Stimulated activated CD8-positive, alpha-beta memory T cell treated with anti-CD3 and anti-CD28 coated beads, Interleukin-4, amount 100 ng/mL, for 1 hour (primary cell): ENCODE measurements at places on chromosomes 3 and 15.

- DNase-seq, result no peak
Observed at GRCh38 chr15:20352241-20353200, 189.1 kb downstream of the GOLGA6L6 start.

DNA sequence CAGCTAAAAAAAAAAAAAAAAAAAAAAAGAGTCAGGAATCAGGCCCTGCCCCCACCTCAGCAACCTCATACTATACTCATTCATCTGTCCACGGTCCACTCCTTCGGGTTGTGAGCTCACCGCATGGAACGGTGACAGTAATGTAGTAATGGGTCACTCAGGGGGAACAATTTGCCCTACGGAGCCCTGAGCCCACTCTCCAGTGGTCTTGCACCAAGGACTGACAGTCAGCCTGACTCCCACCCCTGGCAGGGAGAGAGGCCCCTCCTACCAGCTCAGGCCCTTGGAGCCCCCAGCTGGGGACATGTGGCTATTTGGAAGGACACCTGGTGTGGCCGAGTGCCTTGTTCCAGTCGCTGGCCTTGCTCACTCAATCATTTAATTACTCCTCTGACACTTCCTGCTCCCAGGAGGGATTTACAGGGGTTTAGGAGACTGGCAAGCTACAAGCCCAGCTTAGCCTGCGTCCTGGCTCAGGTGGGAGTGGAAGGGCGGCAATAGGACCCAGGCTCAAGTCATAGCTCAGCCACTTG lies 19.9 kb upstream of the CACNA2D2 start:
- no peak for DNase-seq

DNA sequence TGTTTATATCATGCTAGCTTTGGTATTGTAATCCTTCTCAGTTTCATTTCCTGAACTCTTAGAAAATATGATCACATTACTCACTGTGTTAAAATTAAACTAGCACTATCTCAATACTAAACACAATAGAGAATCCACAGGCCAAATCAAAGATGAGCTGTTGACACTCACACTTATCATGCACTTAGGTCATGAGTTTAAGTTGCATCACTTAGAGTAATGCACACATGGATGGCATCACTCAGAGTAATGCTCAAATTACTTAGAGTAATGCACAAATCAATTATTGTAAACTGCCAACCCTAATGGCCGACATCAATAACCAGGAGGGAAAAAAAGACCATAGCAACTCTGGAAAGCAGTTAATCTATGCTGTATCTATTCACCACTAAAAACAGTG lies 40.0 kb upstream of the MCF2L2 start:
- no peak for DNase-seq

DNA sequence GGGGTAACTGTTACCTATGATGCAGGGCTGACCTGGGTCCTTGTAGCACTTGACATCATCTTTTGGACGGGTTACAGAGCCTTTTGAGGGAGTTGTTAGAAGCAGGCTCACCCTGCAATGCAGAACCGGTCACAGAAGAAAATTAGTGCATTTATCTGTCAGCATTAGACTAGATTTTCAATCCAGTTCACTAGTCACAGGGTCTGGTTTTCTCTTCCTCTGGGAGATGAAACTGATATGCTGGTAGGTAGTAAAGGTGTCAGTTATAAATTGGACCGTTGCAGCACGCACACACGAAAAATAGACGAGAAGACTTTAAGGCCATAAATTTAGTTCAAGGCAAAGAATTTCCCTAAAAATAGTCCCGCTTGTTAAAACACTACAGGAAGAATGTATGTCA lies 532.3 kb upstream of the ATP11B start:
- DNase-seq, result no peak

DNA sequence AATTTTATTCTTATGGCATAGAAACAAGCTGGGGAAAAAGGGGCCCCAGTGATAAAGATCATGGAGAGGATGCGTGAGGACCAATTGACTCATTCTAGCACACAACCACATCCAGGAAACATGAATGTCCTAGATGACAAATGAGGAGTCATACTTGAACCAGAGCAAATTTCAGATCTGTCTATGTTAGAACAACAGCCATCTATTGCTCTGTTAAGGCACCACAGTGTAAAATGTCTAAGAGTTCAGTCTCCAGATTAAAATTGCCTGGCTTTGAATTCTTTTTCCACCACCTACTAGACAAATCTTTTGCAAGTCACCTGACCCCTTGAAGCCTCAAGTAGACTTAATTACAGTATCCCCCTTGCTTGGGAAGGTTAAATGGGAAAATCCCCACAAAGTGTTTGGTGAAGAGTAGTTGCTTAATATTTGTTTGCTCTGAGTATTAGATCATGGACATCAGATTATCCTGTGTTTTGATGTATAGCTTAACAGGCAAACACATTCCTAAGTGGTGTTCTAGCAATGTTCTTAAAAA lies 258.7 kb upstream of the TGFBR2 start:
- no peak for DNase-seq

GRCh38 chr15:76994971-76995945 lies at the start of gene PSTPIP1:
Gene PSTPIP1 (plus strand): TSS chr15:76995126. CDS start chr15:76995574, 448 bp downstream.
- no peak for DNase-seq

- no peak for DNase-seq
Observed at GRCh38 chr3:69750549-69750948, 11.3 kb downstream of the MITF start.

- no peak for DNase-seq
Observed at GRCh38 chr3:198071602-198072287, 111.7 kb downstream of the LMLN start.

DNA sequence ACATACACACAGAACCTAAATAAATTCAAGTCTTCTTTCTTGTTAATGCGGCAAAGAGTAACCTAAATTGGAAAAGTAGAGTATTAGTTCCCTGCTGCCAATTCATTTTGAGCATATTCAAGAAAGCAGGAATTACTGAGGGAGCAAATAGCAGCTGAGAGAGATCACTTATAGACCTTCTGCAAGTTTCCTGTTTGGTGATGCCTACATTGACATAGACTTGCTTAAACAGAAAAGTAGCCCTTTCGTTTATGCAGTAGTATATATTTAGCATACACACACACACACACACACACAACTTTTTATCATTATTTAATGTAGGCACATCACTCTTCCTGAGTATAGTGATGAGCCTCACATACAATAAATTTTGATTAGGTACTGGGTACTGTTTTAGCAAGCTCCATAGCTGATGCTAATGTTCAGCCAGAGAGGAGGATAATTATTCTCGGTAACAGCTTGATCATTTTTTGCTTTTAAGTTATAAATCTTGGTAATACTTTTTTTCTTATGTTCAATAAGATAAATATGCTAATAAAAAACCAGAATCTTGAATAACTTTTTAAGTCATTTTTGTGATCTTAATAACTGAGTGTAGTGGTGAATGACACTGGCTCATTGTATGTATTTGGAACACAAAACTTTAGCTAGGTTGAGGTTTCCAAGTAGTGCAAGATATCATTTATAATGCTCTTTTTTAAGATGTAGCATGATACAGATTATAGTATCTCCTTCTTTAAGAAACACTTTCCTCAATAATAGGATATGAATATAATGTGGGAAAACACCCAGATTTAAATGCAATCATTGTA lies 174.7 kb downstream of the MBNL1 start:
- DNase-seq, result no peak

DNA sequence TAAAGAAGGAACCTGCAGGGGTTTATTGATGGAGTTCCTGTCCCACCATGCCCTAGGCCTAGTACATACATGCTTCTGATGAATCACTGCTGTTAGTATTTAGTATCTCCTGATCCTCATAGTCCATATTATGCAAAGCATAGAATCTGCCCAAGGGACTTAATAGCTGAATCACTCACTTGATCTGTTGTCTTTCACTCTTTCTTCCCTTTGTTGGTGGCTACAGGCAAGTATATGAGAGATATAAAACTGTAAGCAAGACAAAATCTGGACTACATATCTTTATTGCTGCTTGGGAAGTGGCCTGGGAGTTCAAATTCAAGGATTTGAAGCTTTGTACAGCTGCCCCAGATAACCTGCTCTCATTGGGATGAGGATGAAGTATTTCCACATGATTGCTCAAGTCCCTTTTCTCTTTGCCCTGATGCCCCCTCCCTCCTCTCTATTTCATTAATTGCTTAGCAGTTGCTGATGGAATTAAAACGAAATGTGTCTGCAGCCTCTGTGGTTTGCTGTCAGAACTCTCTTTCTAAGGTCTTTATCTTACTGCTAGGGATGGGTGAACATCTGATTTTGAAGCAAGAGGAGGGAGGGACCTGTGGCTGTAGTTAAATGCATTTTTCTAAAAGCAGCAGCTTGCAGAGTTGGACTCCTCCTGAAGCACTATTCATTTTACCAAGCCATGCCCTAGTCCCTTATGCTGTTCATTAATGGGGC lies 114.1 kb downstream of the ZNF609 start:
- no peak for DNase-seq

DNA sequence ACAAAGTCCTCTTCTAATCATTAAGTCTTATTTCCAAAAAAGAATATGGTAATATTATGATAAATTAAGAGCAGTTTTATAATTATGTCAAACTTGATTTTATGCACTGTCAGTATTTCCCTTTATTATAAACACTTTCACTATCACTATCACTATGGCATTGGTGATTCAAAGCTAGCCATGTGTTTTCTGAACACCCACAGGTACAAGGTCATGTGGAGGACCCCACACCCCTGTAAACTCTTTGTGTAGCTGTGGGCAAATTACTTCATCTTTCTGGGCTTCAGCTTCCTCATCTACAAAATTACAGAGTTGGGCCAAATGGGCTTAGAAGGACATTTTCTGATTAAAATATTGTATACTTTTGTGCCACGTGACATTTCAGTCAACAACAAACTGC lies 41.7 kb downstream of the FBXL22 start:
- no peak for DNase-seq

DNA sequence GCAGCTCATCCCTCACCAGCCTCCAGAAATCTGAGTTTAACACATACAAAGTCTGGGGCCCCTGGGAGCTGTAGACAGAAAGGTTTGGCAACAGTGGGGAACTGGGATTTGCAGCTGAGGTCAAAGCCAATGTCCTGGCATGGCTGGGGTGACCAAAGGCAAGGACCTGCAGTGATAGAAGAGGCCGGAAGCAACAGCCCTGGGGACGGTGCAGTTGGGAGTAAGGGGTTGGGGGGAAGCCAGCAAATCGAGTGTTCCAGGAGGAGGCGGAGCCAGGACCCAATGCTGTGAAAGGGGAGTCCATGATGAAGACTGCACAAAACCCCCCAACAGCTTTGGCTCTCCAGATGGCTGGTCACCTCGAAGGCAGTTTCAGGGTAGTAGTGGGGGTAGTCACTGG lies 74.1 kb upstream of the SPATA12 start:
- DNase-seq, result no peak

DNA sequence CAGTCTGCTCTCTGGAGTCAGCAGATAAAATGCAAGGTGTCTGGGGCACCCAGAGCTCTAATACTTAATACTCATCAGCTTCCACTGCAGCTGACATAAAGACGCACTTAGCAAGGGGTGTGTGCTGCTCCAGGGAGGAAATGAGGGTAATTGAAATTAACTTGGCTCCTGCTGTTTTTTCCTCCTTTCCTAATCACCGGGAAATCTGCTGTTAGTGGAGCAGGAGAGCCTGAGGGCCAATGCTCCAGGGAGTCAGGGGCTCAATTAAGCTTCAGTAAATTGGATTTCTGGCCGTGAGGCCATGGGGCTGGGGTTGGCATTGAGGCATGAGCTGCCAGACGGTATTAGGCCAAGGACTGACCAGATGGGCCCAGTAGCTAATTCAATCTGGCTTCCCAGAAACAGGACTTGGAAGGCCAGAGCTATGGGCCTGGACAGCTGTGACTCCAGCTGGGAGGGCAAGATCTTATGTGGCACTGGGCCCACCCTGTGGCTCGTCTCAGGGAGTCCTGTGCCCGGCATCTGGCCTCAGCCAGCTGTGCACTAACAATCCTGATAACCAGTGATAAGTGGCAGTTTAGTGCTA lies 30.7 kb upstream of the CHRNB4 start:
- DNase-seq, result no peak

GRCh38 chr3:30044515-30044914 lies 561.9 kb upstream of the TGFBR2 start:
- DNase-seq, result no peak

- DNase-seq, result no peak
Observed at GRCh38 chr15:75023872-75024636, 664 bp downstream of the PPCDC start.

DNA sequence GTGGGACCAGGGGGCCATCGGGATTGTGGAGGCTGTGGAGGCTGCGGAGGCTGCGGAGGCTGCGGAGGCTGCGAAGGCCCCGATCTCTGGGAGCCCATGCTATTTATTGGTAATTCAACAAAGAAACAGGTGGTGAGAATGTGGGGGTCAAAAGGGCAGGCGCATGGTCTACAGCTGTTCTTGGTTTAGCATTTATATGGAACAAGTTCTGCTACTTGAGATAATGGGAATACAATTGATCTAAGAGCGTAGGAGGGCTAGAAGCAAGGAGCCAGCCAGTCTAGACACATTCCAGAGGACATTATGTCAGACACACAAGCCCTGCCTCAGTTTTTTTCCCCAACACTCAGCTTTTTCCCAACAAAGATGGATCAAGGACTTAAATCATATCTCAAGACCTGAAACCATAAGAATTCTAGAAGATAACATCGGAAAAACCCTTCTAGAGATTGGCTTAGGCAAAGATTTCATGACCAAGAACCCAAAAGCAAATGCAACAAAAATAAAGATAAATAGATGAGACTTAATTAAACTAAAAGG lies 20.1 kb downstream of the C3orf80 start:
- DNase-seq, result no peak

DNA sequence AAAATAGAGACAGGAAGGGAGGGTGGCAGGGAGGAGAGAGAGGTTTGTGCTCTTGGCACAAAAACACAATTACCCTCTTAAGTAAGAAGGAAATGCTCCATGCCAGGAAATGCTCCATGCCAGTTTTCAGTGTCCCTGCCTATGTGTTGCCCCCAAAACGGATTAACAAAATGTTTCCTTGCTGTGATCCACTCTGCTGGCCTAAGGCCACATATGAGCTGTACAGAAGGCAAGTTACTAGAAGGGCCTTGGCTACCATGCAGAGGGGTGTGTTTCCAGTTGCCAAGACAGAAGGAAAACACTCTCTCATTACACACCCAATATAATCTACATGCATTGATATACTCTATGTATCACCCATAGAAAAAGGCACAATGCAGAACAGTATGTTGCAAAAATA lies 98.2 kb upstream of the PTPRG start:
- no peak for DNase-seq

DNA sequence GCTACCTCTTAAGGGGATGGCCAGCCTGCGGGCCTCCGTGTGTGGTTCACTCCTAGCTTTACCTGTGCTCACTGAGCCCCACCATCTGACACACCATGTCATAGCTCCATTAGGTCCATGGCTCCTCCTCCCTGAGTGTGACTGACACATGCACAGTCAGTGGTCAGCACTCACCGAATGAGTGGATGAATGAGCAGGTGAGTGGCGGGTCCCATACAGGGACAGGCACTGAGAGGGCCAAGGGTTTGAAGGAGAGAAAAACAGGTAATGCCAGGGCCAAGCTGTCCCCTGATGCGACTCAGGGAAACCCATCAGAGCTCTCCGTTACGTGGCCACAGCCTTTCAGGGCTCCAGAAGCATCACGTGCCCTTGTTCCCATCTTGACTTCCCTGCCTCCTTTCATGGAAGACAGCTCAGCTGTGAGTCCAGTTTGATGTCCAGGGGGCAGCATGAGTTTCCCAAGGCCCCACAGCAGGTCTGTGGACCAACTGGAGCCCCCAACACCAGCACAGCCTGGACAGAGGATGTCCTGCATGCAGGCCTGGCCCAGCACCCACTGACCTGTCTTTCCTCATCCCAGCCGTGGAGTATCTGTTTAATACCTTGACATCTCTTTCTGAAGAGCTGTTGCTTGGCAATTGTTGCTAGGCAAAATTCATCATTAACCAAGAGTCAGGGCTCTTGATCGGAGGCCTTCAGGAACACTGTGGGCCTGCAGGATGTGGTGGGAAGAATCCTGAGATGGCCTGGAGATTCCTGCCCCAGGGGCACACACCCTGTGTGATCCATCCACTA lies 84.4 kb downstream of the PLXNA1 start:
- DNase-seq, result no peak
